ENCODE measurements at places on chromosomes 1 and 21. TPM values are rescaled to one million over a fixed set of nuclear protein-coding genes. Genes with fewer than 3 reads are reported as not detected.

DNA sequence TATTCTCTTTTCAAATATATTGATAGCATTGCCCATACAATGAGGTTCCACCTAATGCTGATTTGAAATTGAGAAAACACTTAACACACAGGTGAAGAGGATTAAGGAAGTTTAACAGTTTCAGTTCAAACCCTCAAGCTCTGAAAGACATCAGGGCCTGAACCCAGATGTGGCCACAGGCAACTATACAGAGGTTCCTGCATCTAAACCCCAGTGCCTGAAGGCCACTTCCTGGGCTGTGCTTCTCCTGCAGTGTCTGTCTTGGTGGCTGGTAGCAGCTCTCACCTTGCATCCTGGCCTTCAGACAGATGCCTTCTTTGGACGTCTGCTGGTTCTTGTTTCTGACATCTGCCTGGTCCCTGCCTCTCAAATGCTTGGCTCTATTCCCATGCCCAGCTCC is 25.1 kb upstream of the NGF start:
- no peak for DNase-seq

DNA sequence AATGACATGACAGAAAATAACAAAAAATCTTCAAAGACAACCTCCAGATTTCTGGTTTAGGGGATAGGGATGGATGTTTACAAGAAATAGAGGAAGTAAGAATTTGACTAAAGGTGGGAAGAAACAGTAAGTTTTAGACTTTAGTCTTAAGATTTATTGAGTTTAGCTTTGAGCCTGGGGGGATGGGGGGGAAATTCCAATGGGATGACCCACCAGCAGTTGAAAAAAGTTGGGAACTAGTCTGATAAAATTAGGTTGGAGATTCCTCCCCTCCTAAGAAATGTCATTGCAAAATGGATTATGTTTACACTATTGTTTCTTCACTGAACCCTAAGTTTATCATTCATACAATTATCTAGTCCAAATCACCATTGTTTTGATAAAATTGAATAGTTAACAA is 28.4 kb downstream of the WDR26 start:
- no peak for DNase-seq

DNA sequence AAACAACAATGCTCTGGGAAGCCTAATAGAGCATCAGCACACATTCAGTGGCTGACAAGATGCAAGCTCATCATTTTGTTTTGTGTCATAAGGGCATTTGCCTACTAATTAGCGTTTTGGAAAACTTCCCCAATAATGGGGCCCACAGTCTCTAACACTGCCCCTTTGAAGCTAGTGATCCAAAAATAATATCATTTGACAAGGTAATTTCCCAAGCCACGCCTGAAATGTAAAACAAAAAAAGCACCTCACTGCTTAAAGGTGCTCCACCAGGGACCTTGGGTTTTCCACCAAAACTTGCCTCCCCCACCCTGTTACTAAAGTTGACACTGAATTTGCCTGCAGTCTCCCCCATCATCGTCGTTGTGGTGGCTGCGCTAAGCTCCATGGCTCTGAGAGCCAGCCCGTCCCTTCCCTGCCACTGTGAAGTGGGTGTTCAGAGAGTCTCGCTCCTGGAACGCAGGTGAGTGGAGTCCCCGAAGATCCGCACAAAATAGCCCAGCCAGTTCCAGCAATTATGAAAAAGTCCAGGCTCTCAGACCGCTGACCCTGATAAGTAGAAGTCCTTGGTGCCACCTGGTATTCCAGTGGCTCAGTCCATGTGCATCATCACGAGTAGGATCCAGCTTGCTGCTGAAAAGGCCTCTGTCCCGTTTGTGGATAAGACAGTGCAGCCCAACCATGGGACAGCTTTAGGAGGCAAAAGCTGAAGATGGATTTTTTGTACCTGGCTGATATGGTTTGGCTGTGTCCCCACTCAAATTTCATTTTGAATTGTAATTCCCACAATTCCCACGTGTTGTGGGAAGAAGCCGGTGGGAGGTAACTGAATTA is 52.2 kb downstream of the RAB3GAP2 start:
- DNase-seq = no peak

DNA sequence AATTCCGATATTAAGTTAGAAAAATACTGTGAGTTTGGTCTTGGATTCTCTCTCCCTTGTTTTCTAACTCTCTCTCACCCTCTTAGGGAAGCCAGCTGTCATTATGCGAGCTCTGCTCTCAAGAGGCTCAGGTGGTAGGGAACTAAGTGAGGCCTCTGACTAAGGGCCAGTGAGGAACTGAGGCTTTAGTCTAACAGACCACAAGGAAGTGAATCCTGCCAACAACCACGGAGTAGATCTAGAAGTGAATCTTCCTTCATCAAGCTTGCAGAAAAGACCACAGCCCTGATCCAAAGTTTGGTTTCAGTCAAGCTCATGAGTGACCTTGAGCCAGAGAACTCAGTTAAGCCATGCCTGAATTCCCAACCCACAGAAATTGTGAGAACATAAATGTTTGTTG is 180.1 kb upstream of the PRMT6 start:
- DNase-seq = no peak

DNA sequence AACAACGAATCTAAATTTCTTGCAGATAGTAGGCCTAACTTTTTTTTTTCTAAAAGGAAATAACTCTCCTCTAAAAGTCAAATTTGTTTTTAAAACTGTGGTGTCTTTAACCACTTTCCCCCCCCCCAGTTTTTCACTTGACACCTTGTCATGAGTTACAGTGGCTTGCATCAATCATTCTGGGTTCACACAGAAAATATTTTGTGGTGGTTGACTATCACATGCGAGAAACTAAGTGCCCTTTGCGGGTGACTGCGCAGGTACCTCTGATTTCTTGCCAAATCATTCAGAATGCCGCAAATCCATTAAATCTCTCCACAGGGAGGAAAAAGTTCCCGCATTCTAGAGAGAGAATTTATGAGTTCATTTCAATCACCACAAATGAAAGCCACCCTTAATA is 23.8 kb upstream of the SAMSN1 start:
- DNase-seq = no peak

- DNase-seq = no peak
Measured at GRCh38 chr1:206887701-206888100, 9.5 kb upstream of the IL24 start.

GRCh38 chr1:153072806-153073726 is 1.7 kb upstream of the SPRR2B start:
- no peak for DNase-seq

DNA sequence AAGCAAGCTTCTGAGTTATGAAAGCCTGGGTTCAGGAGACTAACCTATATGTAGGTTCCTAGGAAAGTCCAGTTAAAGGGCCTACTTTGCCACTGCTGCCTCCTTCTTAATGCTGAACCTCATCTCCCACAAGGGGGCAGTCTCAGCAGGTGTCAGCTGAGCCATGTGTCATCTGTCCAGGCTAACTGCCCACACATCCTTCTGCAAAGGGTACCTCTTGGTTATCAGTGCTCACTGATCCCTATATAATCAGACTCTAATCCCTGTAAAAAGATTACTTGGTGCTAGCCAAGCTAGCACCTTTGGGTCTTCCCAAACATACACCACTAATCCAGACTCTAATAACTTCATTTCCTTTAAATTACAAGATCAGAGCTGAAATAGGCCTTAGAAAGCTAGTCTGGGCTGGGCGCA is 9.0 kb downstream of the PRDX1 start:
- DNase-seq = no peak

DNA sequence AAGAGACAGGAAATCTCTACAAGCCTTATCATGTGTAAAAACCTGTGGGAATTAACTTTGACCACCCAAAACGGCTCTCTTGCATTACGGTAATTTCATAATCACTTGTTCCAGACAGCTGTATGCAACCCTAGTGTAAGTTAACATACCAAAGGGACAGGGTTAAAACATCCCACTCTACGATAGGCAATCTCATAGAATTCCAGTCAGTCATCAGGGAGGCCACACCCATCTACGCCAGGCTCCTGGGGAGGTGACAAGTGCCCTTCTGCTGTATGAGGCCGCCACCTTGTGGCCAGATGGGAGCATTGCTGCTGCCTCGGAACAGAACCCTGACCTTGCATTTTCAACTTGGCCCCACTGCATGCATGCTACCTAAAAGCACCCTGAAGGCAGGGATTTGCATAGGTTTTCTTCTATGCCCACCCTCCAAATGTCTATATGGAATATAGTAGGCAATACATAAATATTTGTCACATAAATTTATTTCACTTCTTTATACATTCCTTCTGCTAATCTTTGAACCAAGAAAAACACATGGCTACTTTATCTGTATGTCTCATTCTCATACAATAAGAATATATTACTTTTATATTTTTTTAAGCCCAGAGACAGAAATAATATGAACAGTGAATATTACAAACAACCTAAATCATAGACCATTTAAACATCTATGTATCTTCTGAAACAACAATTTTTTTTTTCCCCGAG is 12.6 kb downstream of the HSF2BP start:
- DNase-seq = peak; percentile 55

- DNase-seq = no peak
Measured at GRCh38 chr1:7644086-7644485, 127.0 kb upstream of the VAMP3 start.

DNA sequence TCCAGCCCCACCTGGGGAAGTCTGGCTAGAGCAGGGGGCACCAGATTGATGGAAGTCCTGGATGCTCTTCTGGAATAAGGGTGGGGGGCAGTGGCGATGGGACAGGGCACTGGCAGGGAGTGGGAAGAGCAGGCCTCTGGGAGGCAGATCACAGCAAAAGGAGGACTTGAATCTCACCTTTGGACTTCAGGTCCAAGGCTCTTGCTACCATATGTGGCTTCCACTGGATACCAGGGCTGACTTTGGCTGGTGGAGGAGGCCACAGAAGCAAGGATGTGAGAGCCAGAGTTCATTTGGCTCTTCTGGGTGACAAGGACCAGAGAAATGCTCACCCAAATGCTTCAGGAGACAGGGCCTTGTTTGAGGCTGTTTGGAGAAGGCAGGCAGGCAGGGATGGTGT is 16.0 kb upstream of the SYNC start:
- DNase-seq = no peak

DNA sequence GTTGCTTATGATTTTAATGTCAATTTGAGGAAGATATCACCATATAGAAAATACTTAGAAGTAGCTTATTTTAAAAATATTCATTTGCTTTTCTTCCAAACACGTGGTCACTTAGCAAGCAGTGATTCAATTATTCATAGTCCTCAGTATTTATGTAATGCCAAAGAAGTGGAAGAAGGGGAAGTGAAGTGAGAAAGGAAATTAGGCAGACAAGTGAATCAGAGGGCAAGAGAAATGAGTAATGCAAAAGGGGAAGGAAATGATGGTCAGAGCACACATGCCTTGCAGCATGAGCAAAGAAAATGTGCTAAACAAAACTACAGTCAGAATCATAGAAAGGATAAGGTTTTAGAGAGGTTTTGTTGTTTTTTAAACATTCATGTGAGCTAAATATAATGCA is 31.8 kb downstream of the SDCCAG8 start:
- DNase-seq = no peak

- no peak for DNase-seq
Measured at GRCh38 chr1:160224606-160225005, 19.4 kb downstream of the PEA15 start.

GRCh38 chr1:32886004-32886827 is at the start of gene HPCA:
HPCA (plus strand) TSS chr1:32886491; CDS start chr1:32888899, 2,408 bp downstream.
- no peak for DNase-seq

- no peak for DNase-seq
Measured at GRCh38 chr1:46617108-46617800, 643 bp upstream of the MOB3C start.

GRCh38 chr1:156416993-156417392 is 48.0 kb downstream of the RHBG start:
- no peak for DNase-seq

DNA sequence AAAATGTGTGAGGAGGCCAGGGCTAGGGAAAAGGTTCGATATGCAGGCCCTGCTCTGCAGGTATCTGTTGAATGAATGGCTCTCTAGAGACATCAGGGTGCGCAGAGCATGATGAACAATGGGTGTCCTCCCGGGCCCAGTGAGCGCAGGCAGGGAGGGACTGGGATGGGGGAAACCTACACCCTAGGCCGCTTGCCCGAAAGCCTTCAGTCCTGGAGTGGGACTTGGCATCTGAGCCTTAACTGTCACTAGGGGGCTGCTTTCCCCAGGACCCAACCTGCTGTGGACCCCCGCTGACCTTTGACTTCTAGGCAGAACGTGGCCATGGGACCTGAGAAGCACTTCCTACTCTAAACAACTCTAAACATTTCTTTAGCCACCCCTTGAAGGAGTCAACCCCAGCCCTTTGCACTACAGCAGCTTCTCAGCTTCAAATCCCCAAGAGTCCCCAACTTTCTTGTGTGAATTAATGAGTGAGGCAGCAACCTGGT is 444 bp upstream of the MAP3K6 start:
- DNase-seq = no peak

DNA sequence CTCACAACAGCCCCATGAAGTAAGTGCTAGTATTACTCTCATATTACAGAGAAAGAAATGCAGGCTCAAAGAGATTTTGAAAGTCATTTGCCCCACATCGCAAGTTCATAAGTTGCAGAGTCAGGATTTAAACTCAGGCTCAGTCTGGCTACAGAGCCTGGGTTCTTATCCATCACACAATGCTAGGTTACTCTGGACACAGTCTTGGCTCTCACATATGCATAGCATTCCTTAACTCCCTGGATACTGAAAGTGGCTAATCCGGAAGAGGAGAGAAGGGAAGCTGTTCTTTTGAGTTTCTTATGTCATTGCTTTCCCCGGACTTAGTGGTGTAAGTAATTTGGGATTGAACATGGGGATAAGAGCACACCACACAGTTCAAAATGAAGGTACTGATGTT is 357.4 kb upstream of the PLXNA2 start:
- no peak for DNase-seq

GRCh38 chr1:31614414-31615005 is 3.0 kb upstream of the HCRTR1 start:
- DNase-seq = no peak

- no peak for DNase-seq
Measured at GRCh38 chr1:153958961-153959260, 499 bp upstream of the CRTC2 start.

GRCh38 chr1:146036241-146036964 is 14.9 kb upstream of the HJV start:
- no peak for DNase-seq

GRCh38 chr1:159932296-159933285 is 7.3 kb upstream of the TAGLN2 start:
- DNase-seq = no peak

DNA sequence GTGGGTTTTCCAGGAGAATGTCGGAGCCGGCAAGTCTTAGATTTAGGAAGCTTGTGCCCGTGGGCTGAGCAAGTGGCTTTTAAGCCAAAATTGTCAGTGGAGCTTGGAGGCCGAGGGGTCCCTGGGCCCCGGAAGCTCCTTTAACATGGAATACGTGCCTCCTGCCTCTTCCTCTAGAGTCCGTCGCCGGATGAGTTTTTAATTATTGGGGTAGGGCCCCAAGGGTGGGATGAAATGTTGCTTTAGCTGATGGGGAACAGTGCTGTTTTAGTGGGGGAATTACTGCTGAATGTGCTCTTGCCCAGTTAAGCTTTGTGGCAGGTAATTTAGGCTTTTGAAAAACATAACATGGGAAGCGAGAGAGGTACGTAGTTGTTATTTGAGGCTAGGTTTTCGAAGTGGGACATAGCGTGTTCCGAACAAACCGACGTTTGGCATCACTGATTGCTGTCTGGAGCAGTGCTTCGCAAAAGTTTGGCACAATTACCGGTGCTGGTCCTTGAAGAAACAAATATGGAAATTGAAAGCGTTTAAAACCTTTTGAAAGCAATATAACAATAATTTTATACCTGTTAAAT is 786 bp downstream of the RPL5 start:
- no peak for DNase-seq

GRCh38 chr1:39671793-39672550 is at the start of gene NT5C1A:
NT5C1A (minus strand) TSS chr1:39672107; CDS start chr1:39672038, 69 bp downstream.
- no peak for DNase-seq

The KCNE1 gene
- polyA plus RNA-seq = 0.54 TPM

The FOXD2 gene
- polyA plus RNA-seq = 0.20 TPM

The RGS16 gene
- polyA plus RNA-seq = 5.5 TPM

The CNKSR1 gene
- 4.2 TPM for polyA plus RNA-seq

The SYT14 gene
- 1.7 TPM for polyA plus RNA-seq

The INKA2 gene
- polyA plus RNA-seq = 61.5 TPM
